Activated CD4-positive, alpha-beta T cell treated with anti-CD3 and anti-CD28 coated beads for 36 hours (primary cell): ENCODE measurements at places on chromosomes 1 and 21. TPM values are rescaled to one million over a fixed set of nuclear protein-coding genes. Genes with fewer than 3 reads are reported as not detected.

The HNRNPCL1 gene
- total RNA-seq, result not detected

The FCN3 gene
- not detected for total RNA-seq

The CFAP107 gene
- total RNA-seq, result not detected

The ARHGEF16 gene
- total RNA-seq, result not detected

DNA sequence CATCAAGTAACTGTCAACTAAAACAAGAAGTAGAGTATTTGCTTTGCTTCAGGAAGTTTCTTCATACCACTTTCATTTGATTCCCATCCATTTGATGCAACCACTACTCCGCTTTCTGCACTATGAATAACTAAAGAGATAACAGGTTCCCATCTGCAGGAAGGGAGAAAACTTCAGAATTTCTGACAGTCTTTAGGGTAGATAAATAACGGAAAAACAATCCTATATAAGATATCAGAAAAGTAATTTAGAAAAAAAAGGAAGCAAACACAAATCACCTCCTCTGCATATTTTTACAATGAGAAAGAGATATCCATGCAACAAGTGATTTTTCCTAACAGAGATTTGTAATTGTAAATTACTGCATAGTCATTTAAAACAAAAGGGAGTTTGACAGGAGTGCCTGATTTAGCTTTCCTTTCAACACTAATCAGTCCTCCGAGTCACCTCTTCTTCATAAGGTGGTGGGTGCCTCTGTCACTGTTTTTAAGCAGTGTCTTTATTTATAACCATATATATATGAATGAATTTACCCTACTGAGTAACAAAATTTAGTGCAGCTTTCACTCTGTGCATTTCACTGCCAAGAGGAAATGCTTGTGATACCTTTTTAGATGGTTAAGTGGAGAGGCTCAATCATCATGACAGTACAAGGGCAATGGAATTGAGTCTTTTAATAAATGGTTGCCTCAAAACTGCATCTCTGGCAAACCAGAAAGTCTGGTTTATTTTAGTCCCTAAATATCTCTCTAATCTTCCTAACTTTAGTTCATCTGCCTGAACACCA is 1920.4 kb downstream of the MRPL39 start:
- H3K4me1 ChIP-seq, result no peaks in the 10 kb centered on the region
- H3K27ac ChIP-seq, result no peak overlapping the region
- no peaks in the 10 kb centered on the region for H3K36me3 ChIP-seq
- DNase-seq, result no peak
- no peak overlapping the region for H3K4me3 ChIP-seq

DNA sequence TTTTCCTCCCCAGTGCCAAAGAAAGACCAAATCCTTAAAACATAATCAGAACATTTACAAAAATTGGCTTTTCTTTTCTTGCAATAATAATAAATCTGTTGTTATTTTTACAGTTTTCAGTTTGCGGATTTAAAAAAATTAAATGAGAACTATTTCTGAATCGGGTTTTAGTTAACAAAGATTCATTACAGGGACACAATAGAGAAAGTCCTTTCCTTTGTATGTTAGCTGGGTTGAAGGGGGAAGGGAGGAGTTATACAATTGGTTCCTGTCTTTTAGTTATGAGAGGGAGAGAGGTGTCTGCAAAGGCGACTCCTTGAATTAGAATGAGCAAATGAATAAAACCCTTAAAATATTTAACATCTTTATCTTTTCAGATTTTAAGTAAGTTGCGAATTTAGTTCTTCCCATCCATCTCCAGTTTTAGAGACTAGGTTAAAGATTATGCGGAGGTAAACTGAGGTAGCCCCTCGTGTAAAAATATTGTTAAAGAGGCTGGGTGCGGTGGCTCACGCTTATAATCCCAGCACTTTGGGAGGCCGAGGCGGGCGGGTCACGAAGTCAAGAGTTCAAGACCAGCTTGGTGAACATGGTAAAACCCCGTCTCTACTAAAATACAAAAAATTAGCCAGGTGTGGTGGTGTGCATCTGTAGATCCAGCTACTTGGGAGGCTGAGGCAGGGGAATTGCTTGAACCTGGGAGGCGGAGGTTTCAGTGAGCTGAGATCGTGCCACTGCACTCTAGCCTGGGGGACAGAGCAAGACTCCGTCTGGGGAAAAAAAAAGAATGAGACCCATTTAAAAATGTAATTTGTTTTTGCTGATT is 3.9 kb downstream of the SPEN start:
- peaks cover 18% of the 10 kb centered on the region for H3K36me3 ChIP-seq
- no peak for DNase-seq
- H3K27ac ChIP-seq, result no peak overlapping the region
- H3K4me3 ChIP-seq, result peak overlapping the region; percentile 21

DNA sequence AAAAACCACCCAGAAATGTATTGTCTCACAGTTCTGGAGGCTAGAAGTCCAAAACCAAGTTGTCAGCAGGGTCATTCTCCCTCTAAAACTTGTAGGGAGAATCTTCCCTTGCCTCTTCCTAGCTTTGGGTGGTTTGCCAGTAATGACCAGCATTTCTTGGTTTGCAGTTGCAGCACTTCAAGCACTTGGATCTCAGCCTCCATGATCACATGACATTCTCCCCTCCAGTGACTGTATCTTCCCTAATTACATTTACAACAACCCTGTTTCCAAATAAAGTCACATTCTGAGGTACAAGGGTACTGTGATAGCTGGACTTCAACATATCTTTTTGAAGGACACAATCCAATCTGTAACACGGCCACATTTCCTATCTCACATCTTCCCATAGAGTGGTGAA is 37.2 kb downstream of the EVI5 start:
- no peak overlapping the region for H3K4me3 ChIP-seq
- H3K27me3 ChIP-seq, result no peaks in the 10 kb centered on the region
- no peaks in the 10 kb centered on the region for H3K36me3 ChIP-seq
- H3K27ac ChIP-seq, result no peak overlapping the region
- H3K4me1 ChIP-seq, result peaks cover 5% of the 10 kb centered on the region
- no peak for DNase-seq

- H3K4me3 ChIP-seq, result no peak overlapping the region
- H3K36me3 ChIP-seq, result peaks cover 7% of the 10 kb centered on the region
- H3K27ac ChIP-seq, result no peak overlapping the region
- H3K27me3 ChIP-seq, result no peaks in the 10 kb centered on the region
- no peak for DNase-seq
Observed at GRCh38 chr21:41388259-41388658, 26.4 kb downstream of the MX2 start.

DNA sequence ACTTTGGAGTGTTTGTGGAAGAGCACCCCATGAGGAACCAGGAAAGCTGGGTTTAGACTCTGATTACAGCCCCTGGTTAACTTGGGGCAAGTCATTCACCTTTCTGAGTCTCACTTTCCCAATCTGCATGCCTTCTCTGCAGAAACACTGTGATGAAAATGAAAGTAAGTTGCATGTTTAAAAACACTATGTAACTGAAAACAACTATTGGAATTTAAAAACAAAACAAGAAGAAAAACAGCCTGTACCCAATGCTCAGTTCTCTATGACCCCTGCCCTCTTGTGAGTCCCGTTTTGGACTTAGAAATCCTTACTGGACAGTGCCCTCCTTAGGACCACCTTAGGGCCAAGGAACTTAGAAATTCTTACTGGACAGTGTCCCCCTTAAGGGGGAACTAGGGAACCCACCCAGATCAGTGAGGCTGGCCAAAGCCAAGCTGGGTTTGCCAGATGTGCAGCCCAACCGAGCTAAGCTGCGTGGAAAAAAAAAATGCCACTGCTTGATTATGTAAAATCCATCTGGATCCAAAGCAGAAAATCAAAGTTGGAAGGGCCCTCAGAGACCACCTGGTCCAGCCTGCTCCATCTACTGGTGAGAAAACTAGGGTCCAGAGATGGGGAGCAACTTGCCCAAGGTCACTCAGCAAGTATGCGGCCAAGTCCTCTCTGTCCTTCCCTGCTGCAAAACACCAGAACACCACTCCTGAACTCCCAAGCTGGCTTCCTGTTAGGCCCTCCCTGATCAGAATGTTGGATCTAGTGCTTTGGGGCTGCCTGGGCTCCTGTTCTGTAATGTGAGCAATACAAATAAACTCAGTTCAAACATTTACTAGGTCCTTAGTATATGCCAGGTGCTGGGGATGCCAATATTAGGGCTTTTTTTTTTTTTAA is 77.7 kb downstream of the MRPL37 start:
- no peaks in the 10 kb centered on the region for H3K27me3 ChIP-seq
- H3K36me3 ChIP-seq, result peaks cover 6% of the 10 kb centered on the region
- DNase-seq, result no peak
- H3K4me1 ChIP-seq, result peaks cover 44% of the 10 kb centered on the region
